NCI-H187 (cell line): ENCODE measurements at places on chromosomes 6 and 20.

DNA sequence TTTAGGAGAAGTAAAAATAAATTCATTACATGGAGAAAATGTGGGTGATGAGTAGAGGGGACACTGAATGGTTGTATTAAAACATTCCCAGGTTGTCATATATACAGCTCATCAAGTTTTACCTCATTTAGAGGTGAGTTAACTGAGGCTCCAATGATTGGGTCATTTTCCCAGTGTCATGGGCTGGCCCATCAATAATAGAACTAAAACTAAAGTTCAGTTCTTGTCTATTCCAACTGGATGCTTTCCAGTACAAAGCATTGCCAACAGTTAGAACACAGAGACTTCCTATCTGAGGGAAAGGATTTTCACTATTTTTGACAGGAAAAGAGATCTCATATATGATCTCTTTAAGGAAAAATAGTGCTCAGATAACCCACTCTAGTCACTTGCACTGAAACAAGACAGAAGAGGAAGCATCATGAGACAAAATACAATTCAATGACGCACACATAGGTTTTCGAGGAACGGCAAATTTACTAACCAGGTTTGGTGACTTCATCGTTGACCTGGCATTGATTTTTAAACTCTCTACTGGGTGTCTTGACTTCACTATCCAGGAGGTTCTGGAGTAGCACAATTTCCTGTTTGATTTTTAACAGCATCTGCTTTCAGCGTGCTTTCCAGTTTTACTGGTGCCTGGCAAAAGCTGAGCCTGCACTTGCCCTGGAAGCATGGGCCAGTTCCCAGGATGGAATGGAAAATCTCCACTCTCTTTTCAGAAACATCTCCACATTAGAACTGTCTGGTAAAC lies 195.5 kb upstream of the FBXL4 start:
- DNase-seq = no peak

- DNase-seq = no peak
These were observed 257.7 kb downstream of the SYNE1 start for GRCh38 chr6:152379423-152379822.

DNA sequence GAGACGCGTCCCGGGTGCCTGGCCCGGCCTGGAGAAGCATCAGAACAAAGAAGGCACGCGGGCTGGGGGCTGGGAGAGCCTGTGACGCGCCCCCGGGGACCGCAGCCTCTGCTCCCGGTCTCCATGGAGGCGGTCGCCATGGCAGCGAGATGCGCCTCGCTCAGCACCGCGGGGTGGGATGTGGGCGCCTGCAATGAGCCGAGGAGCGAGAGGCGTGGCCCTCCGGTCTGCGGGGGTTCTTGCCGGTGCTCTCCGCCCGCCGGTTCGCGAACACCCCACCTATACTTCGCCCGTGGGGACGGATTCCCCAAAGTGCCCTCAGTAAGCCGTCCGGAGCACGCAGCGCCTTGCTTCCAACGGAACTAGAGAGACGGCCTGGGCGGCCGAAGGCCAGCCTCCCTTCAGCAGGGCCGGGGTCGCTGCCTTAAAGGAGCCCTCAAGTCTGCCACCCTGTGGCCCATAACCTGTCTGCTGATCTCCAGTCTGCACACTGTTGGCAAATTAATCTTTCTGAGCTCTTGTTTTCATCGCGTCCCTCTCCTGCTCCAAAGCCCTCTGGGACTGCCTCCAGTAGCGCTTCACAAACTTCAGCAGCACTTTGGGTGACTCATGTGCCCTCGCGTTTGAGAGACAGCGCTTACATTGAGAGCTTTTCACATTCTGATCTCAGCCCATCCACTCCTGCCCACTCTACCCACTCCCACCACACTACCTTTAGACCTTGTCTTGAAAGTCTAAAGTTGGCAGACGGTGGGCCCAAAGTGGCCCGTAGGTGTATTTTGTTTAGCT lies 983 bp upstream of the ADISSP start:
- peak; percentile 68 for DNase-seq

DNA sequence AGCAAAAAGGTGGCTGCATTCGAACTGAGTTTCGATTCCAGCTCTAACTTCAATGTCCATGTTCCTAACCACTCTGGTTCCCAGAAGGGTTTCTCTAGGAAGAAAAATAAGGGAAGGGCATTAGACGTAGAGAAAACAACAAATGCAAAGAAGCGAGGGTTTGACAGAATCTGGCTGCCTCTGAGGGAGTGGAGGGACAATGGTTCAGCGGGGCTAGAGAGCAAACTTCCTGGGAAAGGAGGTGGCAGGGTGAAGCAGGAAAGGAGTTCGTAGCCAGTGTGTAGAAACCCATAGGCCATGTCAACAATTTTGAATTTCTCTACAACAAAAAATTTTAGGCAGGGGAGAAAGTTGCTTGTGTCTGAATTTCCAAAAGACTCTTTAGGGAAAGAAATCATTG lies 14.5 kb upstream of the DNAAF9 start:
- DNase-seq = no peak

DNA sequence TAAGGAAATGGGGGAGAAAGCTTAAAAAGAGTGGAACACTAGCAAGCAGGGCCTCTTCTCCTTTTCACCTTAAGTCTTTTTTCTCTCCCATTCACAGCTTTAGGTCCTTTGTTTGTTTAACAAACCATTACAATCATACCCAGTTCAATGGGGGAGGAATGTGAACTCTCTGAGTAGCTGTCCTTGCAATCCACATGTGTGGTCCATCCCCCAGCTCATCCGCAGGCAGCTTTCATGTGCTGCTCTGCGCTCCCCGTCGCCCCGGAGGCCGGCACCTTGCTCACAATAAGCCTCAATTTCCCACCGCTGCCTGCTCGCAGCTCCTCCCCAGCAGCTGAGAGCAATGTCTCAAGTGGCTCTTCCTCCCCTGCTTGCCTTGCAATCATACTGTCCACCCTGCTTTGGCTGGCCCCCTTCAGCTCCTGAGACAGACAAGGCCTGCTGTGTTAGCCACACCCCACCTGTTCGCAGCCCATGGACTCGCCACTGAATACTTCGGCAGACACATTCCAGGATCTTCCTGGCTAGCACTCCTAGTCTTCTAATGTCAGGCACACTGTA lies 49.1 kb downstream of the PLAGL1 start:
- DNase-seq = no peak

- no peak for DNase-seq
These were observed 93.7 kb downstream of the PPP1R14C start for GRCh38 chr6:150236544-150236943.

DNA sequence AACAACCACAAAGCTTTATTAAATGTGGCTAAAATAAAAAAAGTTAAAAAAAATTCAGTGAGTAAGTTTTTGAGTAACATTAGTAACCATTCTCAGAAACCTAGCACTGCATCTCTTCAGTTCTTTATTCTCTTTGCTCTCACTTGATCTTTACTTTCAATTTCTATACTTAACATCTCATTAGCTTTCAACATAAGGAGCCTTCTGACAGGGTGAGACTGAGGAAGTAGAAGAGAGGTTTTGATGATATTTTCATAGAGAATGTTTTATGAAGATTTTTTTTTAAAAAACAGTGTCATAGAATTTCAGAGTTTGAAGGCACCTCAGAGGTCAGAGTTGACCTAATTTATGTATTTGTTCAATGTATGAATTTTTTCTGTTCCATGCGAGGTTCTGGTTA lies 60.8 kb downstream of the FAM83B start:
- DNase-seq = no peak
